ENCODE measurements at places on chromosomes 13 and 19. TPM values are rescaled to one million over a fixed set of nuclear protein-coding genes. Genes with fewer than 3 reads are reported as not detected.

Gene KLK7
- not detected for total RNA-seq

Gene RRAS
- 8.3 TPM for total RNA-seq

Gene ZNF723
- not detected for total RNA-seq

Gene RINL
- total RNA-seq, result 5.9 TPM

Gene TJP3
- 2.4 TPM for total RNA-seq

Gene C2CD4C
- not detected for total RNA-seq

Gene MAP4K1
- total RNA-seq, result 3.2 TPM

Gene GIPR
- total RNA-seq, result 21.7 TPM

Gene NCAN
- 0.04 TPM for total RNA-seq

Gene FBN3
- 0.04 TPM for total RNA-seq

DNA sequence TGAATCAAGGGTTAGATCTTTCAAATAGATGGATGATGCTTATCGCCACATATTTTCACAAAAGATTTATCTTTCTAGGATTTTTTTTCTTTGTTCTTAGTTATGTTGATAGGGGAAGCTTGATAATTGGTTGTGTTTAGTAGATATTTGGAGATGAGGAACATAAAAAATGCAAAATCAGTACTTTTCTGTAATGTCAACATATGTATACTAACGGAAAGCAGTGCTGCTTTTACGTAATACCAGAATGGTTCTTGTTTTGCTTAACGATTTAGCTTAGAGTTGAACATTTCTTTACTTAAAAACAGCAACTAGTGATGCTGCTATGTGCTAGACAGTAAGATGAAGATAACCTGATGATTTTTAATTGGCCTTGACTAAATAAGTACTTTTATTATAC lies 3.0 kb downstream of the ZMYM2 start:
- no peak overlapping the region for H3K4me3 ChIP-seq
- H3K27ac ChIP-seq, result no peak overlapping the region
- H3K27me3 ChIP-seq, result no peaks in the 10 kb centered on the region
- H3K36me3 ChIP-seq, result peaks cover 26% of the 10 kb centered on the region
- no peak for DNase-seq

DNA sequence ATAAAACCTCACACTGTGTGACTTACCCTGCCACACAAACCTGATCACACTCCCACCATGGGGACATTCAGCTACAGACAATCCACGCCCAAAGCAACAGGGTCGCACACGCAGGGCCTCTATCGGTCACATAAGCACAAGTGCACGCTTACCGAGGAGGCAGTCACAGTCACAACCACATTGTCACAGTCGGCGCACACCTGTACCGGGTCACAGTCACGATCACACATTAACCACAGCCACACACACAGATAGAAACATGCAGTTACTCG lies 579 bp downstream of the ZNF566 start:
- no peaks in the 10 kb centered on the region for H3K36me3 ChIP-seq
- H3K4me3 ChIP-seq, result peak overlapping the region; percentile 57
- H3K4me1 ChIP-seq, result peaks cover 11% of the 10 kb centered on the region
- H3K27me3 ChIP-seq, result no peaks in the 10 kb centered on the region
- peak; percentile 74 for DNase-seq
- H3K27ac ChIP-seq, result peak overlapping the region; percentile 91

DNA sequence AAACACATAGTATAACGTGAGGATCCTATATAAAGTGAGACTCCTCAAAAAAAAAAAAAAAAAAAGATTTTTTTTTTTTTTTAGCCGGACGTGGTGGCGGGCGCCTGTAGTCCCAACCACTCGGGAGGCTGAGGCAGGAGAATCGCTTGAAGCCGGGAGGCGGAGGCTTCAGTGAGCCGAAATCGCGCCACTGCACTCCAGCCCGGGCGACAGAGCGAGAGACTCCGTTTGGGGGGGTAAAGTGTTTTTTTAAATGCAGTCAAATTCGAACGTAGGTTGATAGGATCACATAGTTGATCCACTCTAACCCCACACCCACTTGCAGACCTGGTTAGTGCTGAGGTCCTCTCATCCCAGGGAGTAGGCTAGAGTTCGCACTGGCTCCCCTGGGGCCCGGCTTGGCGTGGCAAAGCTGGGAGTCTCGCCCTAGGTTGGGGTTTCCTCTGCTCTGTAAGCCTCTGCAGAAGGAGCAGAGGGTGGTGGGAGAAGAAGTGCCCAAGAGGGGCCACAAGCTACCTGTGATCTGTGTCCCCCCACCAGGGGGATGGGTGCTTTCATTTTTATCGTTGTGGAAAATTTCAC lies 6.5 kb downstream of the RNF225 start:
- no peaks in the 10 kb centered on the region for H3K27me3 ChIP-seq
- peaks cover 7% of the 10 kb centered on the region for H3K36me3 ChIP-seq
- peaks cover 53% of the 10 kb centered on the region for H3K4me1 ChIP-seq
- H3K4me3 ChIP-seq, result peak overlapping the region; percentile 72

DNA sequence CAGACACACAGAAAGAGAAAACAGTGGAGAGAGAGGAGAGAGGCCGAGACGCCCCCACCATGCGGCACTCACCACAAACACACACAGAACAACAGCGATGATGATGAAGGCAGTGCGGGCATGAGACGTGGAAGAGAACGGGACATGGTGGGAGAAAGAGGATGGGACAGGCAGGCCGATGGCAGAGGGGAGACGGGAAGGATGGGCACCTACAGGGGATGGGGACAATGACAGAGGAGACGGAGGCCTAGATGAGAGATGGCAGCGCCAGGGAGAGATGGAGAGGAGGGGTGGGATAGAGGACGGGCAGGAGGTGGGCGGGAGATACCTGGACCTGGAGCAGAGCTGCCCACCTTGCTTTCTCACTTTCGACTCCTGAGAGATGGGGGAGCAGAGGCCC lies 1.1 kb upstream of the KLK14 start:
- peaks cover 23% of the 10 kb centered on the region for H3K27me3 ChIP-seq
- peaks cover 10% of the 10 kb centered on the region for H3K4me1 ChIP-seq
- H3K27ac ChIP-seq, result no peak overlapping the region
- H3K4me3 ChIP-seq, result no peak overlapping the region
- no peak for DNase-seq
- H3K36me3 ChIP-seq, result no peaks in the 10 kb centered on the region

- DNase-seq, result no peak
- peaks cover 8% of the 10 kb centered on the region for H3K4me1 ChIP-seq
- no peak overlapping the region for H3K27ac ChIP-seq
- H3K27me3 ChIP-seq, result no peaks in the 10 kb centered on the region
These were observed 23.7 kb upstream of the RNF17 start for GRCh38 chr13:24740014-24740890.

GRCh38 chr19:48830088-48830487 lies 6.2 kb downstream of the HSD17B14 start:
- no peak overlapping the region for H3K4me3 ChIP-seq
- DNase-seq, result peak; percentile 49
- H3K4me1 ChIP-seq, result peaks cover 9% of the 10 kb centered on the region

DNA sequence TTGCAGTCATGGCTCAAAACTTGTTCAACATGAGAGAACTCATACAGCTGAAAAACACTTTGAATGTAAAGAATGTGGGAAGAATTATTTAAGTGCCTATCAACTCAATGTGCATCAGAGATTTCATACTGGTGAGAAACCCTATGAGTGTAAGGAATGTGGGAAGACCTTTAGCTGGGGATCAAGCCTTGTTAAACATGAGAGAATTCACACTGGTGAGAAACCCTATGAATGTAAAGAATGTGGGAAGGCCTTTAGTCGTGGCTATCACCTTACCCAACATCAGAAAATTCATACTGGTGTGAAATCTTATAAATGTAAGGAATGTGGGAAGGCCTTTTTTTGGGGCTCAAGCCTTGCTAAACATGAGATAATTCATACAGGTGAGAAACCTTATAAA lies 20.1 kb downstream of the ZNF283 start:
- no peaks in the 10 kb centered on the region for H3K27me3 ChIP-seq
- no peak for DNase-seq
- H3K4me3 ChIP-seq, result no peak overlapping the region

DNA sequence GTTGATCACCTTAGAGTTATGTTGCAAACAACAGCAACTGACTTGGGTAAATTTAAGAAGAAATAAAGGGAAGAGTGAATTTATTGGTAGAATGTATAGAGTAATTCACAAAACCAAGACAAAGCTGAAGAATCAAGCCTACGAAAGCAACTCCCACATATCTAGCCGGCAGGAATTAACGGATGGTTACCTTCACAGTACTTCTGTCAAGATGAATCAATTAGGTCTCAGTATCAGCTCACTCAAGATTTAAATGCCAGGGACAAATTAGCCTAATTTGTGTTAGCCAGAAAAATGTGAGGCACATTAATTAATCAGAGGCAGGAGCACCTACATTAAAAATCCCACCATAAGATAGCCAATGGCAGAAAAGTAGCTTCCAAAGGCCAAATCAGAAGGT lies 10.7 kb downstream of the KPNA3 start:
- peaks cover 5% of the 10 kb centered on the region for H3K4me1 ChIP-seq
- H3K4me3 ChIP-seq, result no peak overlapping the region
- H3K27ac ChIP-seq, result no peak overlapping the region
- no peaks in the 10 kb centered on the region for H3K36me3 ChIP-seq

DNA sequence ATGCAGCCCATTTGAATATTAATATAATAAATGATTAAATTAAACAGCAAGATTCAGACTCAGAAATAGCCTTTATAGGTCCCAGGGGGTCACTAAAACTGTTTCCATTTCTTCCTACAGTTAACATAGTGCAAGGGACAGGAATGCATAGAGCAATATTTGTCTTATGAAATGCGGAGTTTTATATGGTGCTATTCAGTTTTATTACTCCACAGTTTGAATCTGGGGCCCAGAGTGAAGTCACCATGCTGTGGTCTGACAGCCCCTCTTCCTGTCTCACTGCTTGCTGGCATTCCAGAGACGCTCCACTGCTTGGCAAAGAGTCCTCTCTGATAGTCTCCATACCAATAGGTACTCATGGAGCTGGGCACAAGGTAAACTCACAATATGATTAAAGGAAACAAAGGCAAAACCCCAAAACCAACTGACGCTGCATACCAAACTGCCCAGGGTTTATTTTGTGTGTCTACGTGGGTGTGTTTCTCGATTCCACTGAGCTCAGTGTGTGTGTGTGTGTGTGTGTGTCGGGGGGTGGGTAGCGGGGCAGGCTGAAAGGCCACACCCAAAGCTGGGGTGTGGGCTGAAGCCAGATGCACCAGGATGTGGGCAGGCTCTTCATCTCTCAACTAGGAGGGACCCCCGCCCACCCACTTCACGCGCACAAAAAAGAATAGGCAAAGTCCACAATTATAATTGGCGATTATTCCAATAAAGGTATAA lies 277.9 kb downstream of the TSHZ3 start:
- H3K4me3 ChIP-seq, result no peak overlapping the region
- no peaks in the 10 kb centered on the region for H3K36me3 ChIP-seq
- no peak overlapping the region for H3K27ac ChIP-seq
- no peaks in the 10 kb centered on the region for H3K4me1 ChIP-seq

GRCh38 chr13:44396701-44397580 lies 23.3 kb downstream of the SERP2 start:
- no peaks in the 10 kb centered on the region for H3K27me3 ChIP-seq
- DNase-seq, result peak; percentile 24
- H3K27ac ChIP-seq, result peak overlapping the region; percentile 78
- H3K4me3 ChIP-seq, result no peak overlapping the region
- peaks cover 23% of the 10 kb centered on the region for H3K4me1 ChIP-seq

DNA sequence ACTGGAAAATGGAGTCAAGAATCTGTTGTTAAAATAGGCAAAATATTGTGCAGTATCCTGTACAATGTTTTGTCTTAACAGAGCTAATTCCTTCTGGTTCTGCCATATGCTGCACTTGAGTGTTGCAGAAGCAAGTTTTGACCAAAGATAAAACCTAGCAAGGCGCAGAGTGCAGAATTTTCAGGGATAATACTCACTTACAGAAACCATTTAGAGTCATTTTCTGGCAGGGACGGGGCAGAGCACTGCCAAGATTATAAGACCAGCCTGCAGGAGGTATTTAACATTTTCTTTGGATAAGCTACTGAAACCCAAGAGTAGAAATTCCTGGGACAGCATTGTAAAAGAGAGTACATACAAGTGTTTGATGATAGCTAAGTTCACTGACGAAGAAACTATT lies 159.5 kb upstream of the EDNRB start:
- no peaks in the 10 kb centered on the region for H3K27me3 ChIP-seq
- H3K4me1 ChIP-seq, result no peaks in the 10 kb centered on the region
- no peak for DNase-seq

- H3K4me3 ChIP-seq, result no peak overlapping the region
- no peak for DNase-seq
- no peaks in the 10 kb centered on the region for H3K4me1 ChIP-seq
These were observed 89.3 kb upstream of the UQCRFS1 start for GRCh38 chr19:29302002-29302928.

- peak within 1 kb of the TSS; percentile 31 for H3K4me3 ChIP-seq
- peak within 1 kb of the TSS; percentile 36 for H3K27ac ChIP-seq
- H3K36me3 ChIP-seq, result no peaks in the 10 kb centered on the region
- no peaks in the 10 kb centered on the region for H3K27me3 ChIP-seq
These were observed at the start of gene CNN1 for GRCh38 chr19:11538232-11539036. Gene CNN1, plus strand, starts transcription at chr19:11538851. Its CDS starts 77 bp downstream, at chr19:11538928.

DNA sequence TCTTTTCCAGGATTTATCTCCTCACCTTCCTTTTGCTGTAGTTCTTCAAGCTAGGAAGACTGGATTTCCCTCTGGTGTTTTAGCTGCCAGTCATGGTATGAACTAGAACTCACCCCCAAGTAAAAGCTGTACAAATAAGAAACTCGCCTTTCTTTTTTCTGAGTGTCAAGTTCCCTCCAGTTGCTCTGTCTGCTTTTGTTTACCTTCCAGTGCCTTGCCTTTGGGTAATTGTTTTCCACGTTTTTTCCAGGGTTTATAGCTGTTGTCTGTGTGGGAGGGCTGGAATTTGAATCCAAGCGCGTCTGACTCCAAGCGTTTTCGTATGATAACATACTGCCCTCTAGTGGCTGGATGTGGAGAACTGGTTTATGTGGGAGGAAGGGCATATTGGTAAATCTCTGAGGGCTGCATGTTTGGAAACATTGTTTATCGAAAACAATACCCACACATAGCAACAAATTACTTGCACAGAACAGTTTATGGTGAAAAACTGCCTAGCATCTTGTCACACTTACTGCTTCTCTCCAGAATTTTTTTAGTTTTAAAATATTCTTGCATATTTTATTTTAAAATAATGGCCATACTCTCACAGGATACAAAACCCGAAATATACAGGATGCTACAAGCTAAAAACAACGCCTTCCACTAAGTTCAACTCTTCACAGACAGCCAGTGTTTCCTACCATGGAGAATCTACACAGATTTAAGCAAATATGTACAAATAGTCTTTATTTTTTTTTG lies 19.2 kb downstream of the RCN3 start:
- H3K36me3 ChIP-seq, result no peaks in the 10 kb centered on the region
- peaks cover 22% of the 10 kb centered on the region for H3K4me1 ChIP-seq
- no peak overlapping the region for H3K27ac ChIP-seq
- H3K4me3 ChIP-seq, result no peak overlapping the region
- no peaks in the 10 kb centered on the region for H3K27me3 ChIP-seq
- peak; percentile 74 for DNase-seq

GRCh38 chr13:93360021-93360420 lies 133.4 kb downstream of the GPC6 start:
- 0 out of 2 replicates have a peak, but pooled peaks cover 4% of the 10 kb centered on the region for H3K27me3 ChIP-seq
- H3K27ac ChIP-seq, result no peak overlapping the region
- DNase-seq, result peak; percentile 31
- no peaks in the 10 kb centered on the region for H3K4me1 ChIP-seq
- H3K4me3 ChIP-seq, result no peak overlapping the region

GRCh38 chr19:47661611-47662010 lies 51.6 kb upstream of the EHD2 start:
- no peak for DNase-seq
- H3K27me3 ChIP-seq, result no peaks in the 10 kb centered on the region
- 0 out of 3 replicates have a peak, but pooled peaks cover 6% of the 10 kb centered on the region for H3K36me3 ChIP-seq
- H3K27ac ChIP-seq, result no peak overlapping the region
- no peak overlapping the region for H3K4me3 ChIP-seq
- H3K4me1 ChIP-seq, result peaks cover 22% of the 10 kb centered on the region

GRCh38 chr13:77544758-77545338 lies 9.3 kb downstream of the SCEL start:
- H3K36me3 ChIP-seq, result no peaks in the 10 kb centered on the region
- H3K4me3 ChIP-seq, result no peak overlapping the region
- H3K4me1 ChIP-seq, result no peaks in the 10 kb centered on the region
- DNase-seq, result no peak

Data from K562 (cell line).